ENCODE measurements at places on chromosomes 3 and 15. TPM values are rescaled to one million over a fixed set of nuclear protein-coding genes. Genes with fewer than 3 reads are reported as not detected.

- peak; percentile 78 for DNase-seq
Observed at GRCh38 chr3:197216914-197217313, 81.5 kb downstream of the DLG1 start.

- DNase-seq, result no peak
Observed at GRCh38 chr3:28994161-28994905, 286.5 kb upstream of the RBMS3 start.

The KIF15 gene
- 3.8 TPM for total RNA-seq

The TLR9 gene
- under 0.01 TPM for total RNA-seq

The WDR93 gene
- total RNA-seq, result 0.17 TPM

The PPM1L gene
- 2.1 TPM for total RNA-seq

DNA sequence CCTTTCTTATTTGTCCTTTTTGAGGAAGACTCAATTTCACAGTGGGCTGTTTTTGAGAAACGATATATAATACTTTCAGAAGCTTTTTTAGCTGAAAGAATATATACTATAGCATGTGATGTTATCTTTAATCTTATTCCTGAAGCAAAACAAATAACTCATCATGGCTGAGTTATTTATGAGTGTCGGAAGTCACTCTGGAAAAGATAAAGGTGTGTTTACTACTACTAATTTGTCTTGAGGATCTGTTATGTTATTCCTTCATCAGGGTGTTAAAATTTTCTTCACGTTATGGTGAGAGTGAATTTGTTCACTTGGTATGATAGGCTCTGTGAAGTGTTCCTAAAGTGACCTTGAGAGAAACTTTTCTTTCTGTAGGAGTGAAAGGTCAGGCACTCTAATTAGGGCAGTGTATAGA is 4.7 kb downstream of the TCF12 start:
- no peak for DNase-seq

All from fibroblast of lung (primary cell).